ENCODE measurements at places on chromosomes 4 and X. TPM values are rescaled to one million over a fixed set of nuclear protein-coding genes. Genes with fewer than 3 reads are reported as not detected.

DNA sequence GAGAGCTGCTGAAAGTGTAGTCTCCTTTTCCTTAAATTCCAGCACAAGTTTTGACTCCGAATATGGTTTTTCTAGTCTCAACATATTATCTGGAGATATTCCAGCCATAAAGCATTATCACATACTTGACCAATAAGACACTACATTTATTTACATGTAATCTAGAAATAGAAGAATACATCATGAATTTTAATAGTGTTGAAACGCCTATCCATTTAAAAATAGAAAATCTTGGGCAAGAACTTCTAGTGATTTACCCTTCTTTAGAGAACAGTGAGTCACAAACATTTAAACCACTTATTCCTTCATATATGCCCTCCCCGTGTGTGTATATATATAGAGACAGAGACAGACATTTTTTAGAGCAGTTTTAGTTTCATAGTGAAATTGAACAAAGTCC is 161.5 kb downstream of the SOWAHB start:
- DNase-seq = no peak

- peak; percentile 70 for DNase-seq
Measured at GRCh38 chr4:8191136-8191747, 7.8 kb upstream of the SH3TC1 start.

DNA sequence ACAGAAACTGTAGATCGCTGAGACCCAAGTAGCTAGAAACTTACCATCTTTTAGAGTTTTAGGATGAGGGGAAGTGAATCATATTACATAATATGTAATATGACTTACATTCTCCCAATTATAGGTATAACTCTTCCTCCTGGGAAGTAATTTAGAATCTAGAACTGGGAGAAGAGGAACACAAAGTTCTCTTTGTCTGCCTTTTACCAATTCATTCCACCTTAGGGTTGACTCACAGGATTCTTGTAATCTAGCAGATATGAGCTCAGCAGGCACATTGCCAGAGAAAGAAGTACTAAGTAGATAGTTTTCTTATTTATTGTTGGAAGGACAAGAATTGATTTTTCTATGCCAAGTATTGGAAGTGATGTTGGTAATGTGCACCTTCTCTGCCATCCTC is 58.0 kb upstream of the CCSER1 start:
- peak; percentile 86 for DNase-seq

DNA sequence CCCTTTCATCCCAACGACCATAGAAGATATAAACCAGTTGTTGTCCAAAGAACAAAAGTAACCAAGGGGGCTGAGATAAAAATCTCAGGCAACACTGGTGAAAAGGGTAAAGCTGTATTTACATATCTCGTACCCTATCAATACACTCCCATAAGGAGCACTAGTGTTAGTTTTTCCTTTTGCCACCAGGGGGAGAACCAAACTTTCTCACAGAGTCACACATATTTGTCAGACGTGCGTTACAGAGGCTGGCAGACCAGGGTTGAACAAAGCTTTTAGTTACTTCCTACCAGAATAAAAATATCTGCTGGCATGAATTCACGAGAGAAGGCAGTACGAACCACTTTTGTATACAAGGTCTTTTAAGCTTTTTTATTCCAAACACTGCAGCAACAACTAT is 88.3 kb downstream of the AMELX start:
- peak; percentile 38 for DNase-seq

DNA sequence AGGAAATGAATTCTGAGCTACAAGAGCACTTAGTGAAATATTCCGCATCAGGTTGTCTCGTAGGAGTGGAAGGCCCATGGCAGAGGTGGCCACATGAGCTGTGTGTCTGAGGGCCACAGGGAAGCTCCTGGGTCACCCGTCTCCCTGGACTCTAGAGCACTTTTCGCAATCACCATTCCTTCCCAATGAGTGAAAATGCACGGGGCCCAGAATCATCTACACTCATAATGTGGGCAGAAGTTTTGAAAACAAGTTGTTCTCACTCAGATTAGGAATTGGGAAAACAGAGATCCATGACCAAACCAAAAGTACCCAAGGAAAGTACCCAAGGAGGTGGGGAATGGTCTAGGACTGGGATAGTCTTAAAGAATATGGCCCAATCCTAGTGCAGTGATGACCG is 94.4 kb downstream of the SCD5 start:
- no peak for DNase-seq

AKAP14 gene
- total RNA-seq = not detected
